NCI-H1930 (cell line): ENCODE measurements at places on chromosomes 2 and 18.

DNA sequence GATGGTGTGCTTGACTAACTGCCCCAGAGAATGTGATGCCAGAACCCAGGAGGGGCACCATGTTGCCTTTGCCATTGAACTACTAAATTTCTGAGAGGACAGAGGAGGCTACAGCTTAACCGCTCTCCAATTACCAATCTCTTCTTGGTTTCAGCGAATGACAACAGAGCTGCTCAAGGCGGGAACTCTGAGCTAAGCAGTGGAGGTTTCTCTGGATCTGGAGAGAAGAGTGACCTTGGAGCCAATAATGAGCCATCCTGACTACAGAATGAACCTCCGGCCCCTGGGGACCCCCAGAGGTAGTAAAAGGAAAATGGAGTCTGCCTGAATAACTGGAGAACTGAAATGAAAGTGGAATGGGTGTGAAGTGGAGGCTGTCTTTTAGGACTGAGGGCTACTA is 53.2 kb downstream of the DIS3L2 start:
- no peak for DNase-seq

- no peak for DNase-seq
Observed at GRCh38 chr2:45255563-45255962, 246.3 kb upstream of the SIX2 start.

DNA sequence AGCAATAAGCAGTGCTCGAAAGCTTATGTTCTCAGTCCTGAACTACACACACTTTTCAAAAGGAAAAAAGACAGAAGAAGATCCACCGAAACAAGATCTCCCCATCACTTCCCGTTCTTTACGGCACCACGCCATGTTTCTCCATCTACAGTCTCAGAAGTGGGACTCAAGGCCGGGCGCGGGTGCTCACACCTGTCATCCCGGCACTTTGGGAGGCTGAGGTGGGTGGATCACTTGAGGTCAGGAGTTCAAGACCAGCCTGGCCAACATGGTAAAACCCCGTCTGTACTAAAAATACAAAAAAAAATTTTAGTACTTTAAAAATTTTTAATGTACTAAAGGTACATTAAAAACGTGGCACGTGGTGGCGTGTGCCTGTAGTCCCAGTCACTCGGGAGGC is 31.2 kb downstream of the ZNF516 start:
- no peak for DNase-seq

- DNase-seq = no peak
Observed at GRCh38 chr2:26627350-26628105, 13.6 kb downstream of the CIB4 start.

DNA sequence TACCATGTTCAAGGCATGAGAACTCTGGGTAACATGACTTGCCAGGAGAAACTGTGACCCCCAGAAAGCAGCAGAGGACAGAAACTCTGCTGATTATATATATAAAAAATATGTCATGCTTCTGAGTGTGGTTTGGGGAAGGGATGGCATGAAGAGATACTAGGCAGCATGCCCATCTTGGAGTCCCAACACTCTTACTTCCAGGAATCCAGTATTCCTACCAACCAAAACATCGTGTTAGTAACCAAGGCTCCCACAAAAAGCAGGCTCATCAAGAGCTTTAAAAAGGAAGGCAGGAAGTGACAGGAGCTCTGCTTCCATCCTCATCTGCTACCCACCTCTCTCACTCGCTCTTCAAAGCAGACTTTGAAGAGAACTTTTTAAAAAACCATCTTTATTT is 31.6 kb upstream of the TWIST2 start:
- DNase-seq = no peak

DNA sequence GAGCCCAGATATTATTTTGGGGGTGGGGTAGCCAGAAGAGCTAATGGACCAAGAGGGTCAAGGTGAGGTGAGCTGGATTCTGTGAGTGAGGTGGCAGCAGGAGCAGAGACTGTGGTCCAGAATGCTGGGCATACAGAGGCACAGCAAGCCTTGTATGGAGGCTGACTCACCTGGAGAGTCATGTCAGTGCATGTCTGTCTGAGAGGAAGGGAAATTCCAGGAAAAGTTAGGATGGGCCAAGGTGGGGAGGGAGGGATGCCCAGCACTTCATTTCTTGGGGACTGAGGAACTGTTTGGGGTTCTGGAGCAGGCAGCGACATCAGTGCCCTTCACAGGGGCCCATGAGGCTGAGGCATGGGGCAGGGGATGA is 21.1 kb downstream of the PER2 start:
- no peak for DNase-seq

DNA sequence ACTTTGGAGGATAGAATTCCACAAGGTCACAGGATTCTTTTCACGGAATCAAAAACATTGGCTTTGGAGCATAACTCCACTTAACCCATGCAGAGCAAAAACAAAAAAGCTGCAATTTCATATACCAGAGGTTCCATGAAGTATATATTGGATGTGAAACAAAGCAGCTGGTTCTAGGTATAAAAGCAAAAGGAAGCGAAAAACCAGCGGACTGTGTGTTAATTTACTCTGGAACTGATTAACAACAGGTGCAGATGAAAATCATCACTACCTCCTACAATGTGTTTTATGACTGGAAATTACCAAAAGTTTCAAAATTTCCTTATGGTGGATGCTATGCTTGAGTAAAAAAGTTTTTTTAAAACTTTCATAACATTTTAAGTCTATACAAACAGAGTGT is 54.4 kb upstream of the LINC00305 start:
- no peak for DNase-seq

- no peak for DNase-seq
Observed at GRCh38 chr2:46236876-46237859, 60.0 kb upstream of the EPAS1 start.

- DNase-seq = no peak
Observed at GRCh38 chr2:167404627-167405284, 516.5 kb downstream of the XIRP2 start.

- DNase-seq = no peak
Observed at GRCh38 chr2:60215386-60215901, 338.0 kb downstream of the BCL11A start.

DNA sequence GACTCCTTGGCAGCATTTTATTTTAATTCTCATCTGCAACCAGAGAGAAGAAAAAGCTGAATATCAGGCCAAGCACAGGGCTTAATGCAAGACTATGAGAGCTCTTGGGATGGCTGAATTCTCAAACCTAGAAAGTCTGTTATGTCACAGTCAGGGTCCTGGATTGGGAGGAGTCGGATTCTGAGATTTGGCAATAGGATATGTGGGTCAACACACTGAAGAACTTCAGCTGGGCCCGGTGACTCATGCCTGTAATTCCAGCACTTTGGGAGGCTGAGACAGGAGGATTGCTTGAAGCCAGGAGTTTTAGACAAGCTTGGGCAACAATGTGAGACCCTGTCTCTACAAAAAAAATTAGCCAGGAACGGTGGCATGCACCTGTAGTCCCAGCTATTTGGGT is 102.4 kb downstream of the COL3A1 start:
- no peak for DNase-seq

DNA sequence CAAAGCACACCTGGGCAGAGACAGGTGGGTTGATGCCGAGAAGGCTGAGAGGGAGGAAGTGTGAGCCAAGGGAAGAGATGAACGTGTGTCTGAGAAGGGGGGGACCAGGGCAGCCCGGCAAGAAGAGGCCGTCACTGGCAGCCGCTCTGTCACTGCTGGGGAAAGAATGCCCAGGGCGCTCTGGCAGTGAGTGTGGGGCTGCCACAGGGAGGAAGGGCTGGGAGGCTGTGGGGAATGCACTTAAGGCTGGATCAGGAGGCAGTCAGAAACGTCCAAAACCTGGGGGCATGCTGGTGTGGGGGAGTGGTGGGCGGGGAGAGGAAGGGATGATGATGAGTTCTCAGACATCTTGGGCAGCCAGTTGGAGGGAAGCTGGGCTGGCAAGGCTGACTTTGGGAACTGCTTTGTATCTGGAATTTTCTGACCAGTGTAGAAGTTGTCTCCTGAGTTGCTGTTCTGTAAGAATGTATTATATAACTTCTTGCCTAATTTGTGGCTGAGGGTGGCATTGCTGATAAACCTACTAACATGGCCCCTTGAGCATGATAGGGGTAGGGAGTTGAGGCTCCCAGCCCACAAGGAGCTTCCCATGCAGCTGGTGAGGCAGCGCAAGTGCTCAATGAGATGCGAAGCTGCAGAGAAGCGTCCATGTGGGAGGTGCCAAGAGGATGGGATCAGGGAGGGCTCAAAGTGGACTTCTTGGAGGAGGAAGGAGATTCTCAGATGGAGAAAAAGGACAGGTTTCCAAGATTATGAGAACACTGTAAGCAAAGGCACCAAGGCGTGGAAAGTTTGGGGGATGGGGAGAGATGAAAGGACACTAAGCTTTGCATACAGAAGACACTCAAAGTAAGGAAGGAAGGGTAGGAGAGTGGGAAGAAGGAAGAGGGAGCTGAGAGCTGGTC is 185.1 kb upstream of the HAAO start:
- DNase-seq = no peak

DNA sequence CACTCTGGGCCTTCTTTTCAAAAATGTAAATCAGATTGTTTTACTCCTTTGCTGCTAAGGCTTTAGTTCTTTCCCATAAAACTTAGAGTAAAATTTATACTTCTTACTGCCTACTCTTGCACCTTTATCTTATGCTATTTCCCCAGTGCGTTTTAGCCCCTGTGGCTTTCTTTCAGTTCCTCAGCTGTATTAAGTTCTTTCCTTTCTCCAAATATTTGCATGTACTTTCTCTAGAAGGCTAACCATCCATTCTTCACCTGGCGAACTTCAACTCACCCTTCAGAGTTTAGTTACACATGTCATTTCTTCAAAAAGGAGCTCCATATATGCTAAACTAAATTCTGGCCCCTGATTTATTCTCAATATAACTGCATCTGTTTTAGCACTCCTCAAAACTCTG is 160.7 kb downstream of the FSHR start:
- no peak for DNase-seq

DNA sequence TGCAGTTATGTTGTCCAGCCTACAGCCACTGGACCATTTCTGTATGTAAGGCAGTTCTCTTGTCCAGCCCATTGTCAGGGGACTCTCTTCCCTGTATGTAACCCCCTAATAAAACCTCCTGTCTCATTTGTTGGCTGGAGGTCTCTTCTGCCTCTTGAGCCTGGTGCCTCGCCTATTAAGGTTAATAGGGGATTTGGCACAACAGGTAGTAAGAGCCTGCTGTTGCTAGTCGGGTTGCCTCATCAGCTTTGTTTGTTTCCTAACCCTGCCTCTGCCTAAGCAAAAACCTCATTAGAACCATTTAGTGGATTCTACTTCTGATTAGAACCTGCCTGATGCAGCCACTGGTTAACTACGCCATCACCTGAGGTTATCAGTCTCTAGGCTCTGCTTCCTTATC is 62.2 kb upstream of the STPG4 start:
- no peak for DNase-seq

DNA sequence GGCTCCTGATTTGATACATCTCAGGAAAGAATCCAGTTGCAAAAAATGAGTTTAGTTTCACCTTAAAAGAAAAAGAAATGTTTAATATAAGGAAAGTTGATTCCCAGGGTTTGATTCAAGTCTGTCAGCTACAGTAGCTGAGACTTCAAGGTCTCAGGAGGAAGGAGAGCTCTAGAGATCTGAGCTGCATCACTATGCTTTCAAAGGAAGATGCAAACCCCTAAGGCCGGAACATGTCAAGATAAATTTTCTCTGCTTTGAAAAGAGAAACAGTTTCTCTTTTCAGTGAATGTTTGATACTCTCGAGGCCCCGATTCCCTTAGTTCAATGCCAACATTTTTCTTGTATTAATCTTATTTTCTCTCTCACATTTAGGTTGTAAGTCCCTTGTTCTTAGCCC is 128.6 kb downstream of the RGPD3 start:
- DNase-seq = no peak
